ENCODE measurements at places on chromosomes 5 and 9.
A peak's percentile ranks its signal among the peaks of the same experiment; 100 is the strongest.

GRCh38 chr5:86760661-86761060, 142.9 kb downstream of the COX7C start:
- DNase-seq = no peak

DNA sequence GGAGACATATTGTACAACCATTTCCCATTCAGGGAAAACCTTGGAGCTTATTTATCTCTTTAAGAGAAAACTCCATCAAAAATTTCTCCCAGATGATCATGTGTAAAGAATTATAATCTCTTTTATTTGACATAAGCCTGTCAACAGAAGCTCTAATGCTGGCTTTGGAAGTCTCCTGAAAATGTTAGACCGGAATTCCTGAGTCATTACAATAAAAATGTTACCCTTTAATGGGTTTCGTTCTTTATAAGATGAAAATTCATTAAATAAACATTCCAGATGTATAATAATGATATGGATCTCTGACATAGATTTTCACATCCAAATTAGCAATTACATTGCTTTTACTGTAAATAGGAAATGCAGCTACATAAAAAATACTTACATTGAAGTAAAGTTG, 1036.4 kb downstream of the EFNA5 start:
- no peak for DNase-seq

DNA sequence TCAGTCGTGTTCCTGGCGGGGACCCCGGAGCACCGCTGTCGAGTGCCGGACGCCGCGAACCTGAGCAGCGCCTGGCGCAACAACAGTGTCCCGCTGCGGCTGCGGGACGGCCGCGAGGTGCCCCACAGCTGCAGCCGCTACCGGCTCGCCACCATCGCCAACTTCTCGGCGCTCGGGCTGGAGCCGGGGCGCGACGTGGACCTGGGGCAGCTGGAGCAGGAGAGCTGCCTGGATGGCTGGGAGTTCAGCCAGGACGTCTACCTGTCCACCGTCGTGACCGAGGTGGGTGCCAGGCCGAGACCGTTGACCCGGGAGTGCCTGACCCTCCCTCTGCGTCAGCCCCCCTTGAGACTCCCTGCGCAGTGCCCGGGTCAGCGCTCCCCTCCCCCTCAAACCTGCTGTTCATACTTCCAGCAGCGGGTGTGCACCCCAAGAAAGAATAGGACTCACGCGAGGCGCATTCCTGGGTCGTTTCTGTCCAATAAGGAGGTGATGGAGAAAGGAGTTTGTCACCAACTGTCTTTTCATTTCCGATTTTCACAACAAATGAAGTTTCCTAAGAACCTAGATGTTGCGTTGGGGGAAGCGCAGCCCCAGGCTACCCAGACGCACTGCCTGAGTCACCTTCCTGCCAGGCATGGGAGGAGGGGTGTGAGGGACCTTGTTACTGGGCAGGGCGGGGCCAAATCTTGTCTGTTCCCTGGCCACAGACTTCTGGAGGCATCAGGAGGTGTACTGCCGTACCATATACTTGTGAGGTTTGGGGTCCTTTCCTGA, 722 bp downstream of the SLC22A4 start:
- DNase-seq = peak; percentile 57

DNA sequence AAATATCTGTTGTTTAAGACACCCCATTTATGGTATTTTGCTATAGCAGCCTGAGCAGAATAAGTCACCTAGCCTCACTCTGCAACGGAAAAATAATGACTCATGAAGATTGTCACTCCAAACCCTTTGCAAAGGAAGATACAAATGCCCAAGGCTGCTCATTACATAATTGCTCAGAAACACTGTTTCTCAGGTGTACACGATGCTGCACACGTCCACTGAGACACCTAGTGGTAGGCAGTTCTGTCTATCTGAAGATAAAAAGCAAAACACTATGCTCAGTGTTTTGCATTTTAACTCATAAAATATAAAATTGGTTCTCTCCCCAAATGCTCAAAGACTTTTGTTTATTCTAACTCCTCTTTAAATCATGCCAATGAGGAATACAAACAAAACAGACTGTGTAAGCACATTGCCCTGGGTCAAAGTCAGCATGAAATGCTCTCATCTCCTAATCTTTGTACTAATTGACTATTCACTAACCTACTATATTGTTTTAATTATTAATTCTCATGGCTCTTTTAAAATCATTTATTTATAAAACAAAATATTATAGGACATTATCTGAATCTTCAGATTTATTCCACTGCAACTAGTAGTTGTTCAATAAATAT, 7.7 kb upstream of the TSLP start:
- DNase-seq = no peak

GRCh38 chr9:21902136-21902535, 92.1 kb downstream of the CDKN2A start:
- DNase-seq = no peak

GRCh38 chr5:11620172-11620571, 284.1 kb downstream of the CTNND2 start:
- no peak for DNase-seq

- no peak for DNase-seq
Observed at GRCh38 chr5:143393524-143393923, 10.0 kb downstream of the NR3C1 start.

- no peak for DNase-seq
Observed at GRCh38 chr5:56506211-56506965, 273.3 kb upstream of the ANKRD55 start.

DNA sequence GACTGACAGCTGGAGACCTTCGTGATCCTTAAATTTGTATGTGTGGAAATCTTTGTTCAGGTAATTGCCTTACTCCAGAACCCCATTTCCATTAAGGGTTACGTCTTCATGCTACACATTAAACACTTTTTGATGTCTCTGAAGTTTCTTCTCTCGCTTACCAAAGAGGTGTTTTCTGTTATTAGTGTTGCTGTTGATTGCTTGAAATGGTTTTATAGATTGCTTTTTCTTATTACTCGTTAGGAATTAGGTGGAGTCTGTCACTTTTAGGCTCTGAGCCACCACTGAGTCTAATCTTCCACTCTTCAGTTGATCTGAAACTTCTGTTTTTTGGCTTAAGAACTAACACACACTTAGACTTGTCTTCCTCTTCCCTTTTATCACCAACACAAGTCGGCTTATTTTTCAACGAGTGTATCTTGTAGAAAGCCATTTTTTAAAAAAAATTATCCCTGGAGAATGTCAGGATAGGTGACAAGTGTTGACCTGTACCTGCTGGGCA, 62.2 kb upstream of the PPARGC1B start:
- DNase-seq = no peak

GRCh38 chr9:87500491-87501270, 3.0 kb downstream of the DAPK1 start:
- no peak for DNase-seq

GRCh38 chr9:12633016-12633765, 60.0 kb upstream of the TYRP1 start:
- DNase-seq = no peak

DNA sequence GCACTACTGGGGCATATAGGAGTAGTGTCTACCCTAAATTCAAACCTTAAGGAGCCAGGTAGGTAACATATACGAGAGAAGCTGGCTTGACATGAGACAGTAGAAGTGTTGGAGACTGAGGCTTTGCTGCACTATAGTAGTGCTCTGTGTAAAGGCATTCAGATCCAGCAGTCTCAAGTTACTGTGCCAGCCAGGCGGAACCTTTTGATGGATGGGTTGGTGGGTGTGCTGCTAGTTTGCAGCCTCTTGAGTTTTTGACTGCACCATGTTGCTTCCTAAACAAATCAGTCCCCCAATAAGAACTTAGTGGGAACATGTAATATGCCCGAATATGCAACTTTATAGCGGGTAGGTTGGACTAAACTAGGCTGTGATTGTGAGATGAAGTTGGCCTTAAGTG, 1.5 kb downstream of the CLTA start:
- DNase-seq = no peak

DNA sequence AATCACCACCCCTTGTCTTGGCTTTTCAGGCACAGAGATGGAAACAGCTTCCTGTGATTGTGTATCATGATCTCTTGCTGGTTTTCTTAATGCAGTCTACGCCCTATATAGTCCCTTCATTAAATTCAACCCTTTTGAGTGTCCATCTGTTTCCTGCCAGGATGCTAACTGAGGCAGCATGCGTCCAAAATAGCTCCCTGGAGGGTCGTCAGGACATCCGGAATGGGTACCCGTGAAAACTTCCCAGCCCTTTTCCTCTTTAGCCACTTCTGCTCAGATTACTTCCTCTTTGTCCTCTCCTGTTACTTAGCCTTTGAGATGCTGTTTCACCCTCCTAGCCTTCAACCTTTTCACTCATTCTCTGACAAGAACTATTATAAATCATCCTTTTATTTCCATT, 79.8 kb upstream of the KLF9 start:
- DNase-seq = no peak

GRCh38 chr5:169185626-169186025, 115.3 kb downstream of the SLIT3 start:
- DNase-seq = no peak

GRCh38 chr5:109324931-109325330, 84.8 kb downstream of the PJA2 start:
- DNase-seq = no peak

DNA sequence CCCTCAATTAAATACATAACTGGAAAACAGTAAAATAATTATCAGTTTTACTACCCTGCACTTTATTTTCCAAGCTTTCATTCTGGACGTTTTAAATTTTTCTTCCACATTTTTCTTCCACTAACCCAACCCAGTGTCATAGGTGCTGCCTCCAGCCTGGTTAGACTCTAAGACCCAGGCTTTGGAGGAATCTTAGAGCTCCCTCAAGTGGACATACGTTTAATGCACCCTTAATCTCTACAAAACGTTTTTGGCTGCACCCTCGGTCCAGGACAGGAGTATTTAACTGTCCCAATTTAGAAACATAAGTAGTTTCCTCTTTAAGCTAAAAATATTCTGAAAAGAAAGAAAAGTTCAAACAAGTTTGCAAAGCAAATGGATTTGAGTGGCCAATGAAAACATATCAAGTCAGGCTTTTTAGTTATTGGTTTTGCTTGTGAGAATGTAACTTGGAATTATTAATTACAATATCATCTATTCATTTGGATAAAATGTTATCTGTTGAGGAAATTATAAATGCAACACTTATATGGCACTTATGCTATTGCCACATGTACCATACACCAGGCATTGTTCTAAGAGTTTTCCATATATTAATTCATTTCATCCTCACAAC, 38.9 kb downstream of the CDH6 start:
- no peak for DNase-seq

GRCh38 chr9:89000973-89001916, 10.0 kb downstream of the S1PR3 start:
- peak; percentile 82 for DNase-seq

DNA sequence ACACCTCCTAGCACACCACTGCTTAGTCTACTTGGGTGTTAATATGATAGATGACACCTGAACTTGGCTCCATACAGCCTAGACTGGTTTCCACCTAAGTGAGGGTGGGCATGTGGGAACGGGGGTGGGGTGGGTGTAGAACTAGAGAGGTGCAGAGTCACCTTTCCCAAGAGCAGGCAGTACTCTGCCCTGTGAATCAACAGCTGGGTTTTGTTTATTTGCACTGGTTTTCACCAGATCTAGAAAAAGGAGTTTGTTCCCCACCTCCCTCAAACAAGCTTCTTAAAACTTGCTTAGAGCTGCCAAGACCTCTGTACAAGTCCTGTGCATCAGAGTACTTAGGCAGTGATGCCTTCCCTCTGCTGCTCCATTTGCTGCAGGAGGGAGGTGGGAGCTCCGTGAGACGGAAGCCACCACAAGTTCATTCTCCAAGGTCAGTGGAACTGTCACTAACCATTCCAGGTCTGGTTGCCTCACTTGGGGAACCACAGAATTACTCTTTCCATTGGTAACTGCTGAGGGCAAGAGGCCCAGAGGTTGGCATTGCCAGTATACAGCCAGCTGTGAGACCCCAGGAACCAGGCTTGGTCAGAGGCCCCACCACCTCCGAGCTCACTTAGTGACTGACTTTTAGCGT, 163.5 kb downstream of the NR3C1 start:
- no peak for DNase-seq
